ENCODE measurements at places on chromosomes 3 and 15. TPM values are rescaled to one million over a fixed set of nuclear protein-coding genes. Genes with fewer than 3 reads are reported as not detected.
A peak's percentile ranks its signal among the peaks of the same experiment; 100 is the strongest.

DNA sequence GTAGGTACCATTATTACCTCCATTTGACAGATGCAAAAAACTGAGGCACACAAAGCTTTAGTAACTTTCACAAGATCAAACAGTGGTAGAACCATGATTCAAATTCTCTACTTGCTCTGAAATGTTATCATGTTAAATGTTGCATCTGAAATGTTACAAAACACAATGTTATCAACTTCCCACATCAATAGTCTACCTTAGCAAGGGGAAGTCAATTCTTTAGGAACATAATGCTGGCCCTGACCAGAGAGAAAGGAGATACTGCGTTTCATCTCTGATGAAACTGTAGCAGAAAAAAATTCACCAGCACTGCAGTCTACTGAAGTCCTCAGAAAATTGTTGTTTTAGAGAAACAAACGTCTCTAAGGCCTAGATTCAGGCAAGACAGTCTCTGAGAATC is 174.1 kb downstream of the SATB1 start:
- H3K27me3 ChIP-seq, result no peaks in the 10 kb centered on the region
- H3K27ac ChIP-seq, result no peak overlapping the region
- DNase-seq, result no peak

OIP5 gene
- total RNA-seq, result 8.0 TPM

- peak overlapping the region; percentile 71 for H3K27ac ChIP-seq
- peaks cover 12% of the 10 kb centered on the region for H3K4me1 ChIP-seq
- H3K36me3 ChIP-seq, result no peaks in the 10 kb centered on the region
- peak overlapping the region; percentile 94 for H3K4me3 ChIP-seq
- peak; percentile 71 for DNase-seq
These were observed 1.0 kb upstream of the IGF2BP2 start for GRCh38 chr3:185825639-185826481.

DNA sequence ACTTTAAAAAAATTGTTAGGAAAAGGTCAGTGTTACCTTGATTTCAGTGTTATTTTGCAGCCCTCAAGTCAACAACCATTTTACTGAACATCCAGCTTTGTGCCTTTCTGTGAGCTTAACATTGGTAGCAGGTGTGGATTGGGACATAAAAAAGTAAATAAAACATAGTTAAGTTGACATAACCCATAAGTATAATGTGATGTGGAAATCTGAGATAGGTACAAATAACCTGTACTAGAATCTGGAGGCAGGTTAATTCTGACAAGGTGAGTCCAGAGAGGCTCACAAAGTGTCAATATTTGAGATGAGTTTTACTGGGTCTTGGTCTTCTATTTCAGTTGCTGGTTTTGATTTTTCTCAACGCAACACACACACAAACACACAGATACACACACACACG is 151.3 kb downstream of the LPP start:
- no peak for DNase-seq
- H3K27me3 ChIP-seq, result no peaks in the 10 kb centered on the region
- H3K4me1 ChIP-seq, result no peaks in the 10 kb centered on the region
- no peaks in the 10 kb centered on the region for H3K36me3 ChIP-seq

VILL gene
- total RNA-seq, result 2.5 TPM

PSTPIP1 gene
- total RNA-seq, result not detected
